ENCODE measurements at places on chromosomes 3 and 15. TPM values are rescaled to one million over a fixed set of nuclear protein-coding genes. Genes with fewer than 3 reads are reported as not detected.

GRCh38 chr15:92521624-92522008 lies 127.9 kb downstream of the ST8SIA2 start:
- DNase-seq: peak; percentile 43

GRCh38 chr3:98843266-98843959 lies 58.1 kb downstream of the DCBLD2 start:
- DNase-seq: peak; percentile 26

DNA sequence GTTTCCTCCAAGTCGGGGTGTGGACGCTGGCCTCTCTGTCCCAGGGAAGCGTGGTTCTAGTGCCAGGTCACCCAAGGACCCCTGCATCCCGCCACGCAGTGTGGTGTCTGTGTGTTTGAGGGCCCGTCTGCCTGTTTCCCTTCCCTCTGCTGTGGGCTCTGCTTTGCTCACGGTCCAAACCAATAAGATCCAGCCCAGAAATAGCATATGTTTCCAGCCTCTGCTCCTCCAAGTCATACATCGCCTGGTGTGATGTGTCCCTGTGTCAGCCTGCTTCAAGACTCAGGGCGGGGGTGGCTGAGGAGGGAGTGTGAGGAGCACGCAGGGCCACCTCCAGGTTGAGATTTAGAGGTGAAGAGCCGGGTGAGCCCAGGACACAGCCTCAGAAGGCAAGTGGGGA lies 21.9 kb upstream of the RPL29 start:
- no peak for DNase-seq

DNA sequence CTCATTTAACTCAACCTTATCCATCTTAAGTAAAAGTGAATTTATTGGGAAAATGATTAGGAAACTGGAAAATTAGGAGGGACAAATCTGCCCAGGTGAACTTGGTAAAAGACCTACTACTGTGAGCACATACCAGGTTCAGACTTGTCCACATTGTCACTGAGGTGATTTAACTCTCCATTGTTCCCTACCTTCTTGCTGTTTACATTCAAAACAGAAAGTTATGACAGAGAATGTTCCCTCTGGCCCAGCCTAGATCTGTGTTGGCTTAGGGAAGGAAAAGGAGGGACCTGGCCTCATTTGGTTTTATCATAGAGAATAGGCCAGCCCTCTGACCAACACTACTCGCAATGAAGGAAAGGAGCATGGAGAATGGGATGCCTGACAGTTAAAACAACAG lies 117.6 kb downstream of the SATB1 start:
- DNase-seq: no peak

- DNase-seq: no peak
Measured at GRCh38 chr15:26013981-26014380, 150.9 kb upstream of the ATP10A start.

Gene SAMD7
- not detected for total RNA-seq

- peak; percentile 68 for DNase-seq
Measured at GRCh38 chr3:3200632-3201212, 21.2 kb upstream of the CRBN start.

DNA sequence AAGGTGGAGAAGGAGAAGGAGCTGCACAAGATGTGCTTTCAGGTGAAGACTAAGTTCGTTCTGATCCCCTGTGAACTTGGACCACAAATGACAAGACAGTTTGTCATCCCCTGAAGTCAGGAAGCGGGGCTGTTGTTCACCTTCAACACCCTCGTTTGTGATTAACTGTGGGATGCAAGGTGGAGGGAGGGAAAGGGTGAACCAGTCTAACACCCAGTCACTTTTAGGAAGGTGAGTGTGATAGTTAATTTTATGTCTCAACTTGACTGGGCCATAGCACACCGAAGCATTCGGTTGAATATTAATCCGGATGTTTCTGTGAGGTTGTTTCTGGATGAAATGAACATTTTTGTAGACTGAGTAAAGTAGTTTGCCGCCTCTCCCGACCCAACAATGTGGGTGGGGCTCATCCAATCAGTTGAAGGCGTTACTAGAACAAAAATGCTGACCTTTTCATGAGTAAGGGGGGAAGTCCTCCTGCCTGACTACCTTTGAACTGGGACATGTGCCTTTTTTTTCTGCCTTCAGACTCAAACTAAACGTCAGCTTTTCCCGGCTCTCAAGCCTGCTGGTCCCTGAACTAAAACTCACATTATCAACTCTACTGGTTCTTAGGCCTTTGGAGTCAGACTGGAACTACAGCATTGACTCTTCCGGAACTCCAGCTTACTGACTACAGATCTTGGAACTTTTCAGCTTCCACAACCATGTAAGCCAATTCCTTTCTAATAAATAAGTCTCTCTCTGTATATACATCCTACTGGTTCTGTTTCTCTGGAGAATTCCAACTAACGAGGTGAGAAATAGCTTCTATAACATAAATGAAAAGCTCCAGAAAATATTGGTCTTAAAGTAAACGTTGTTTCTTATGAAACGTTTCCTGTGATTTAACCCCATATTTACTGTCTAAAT lies 264.0 kb upstream of the SLITRK3 start:
- DNase-seq: no peak

Gene GABRB3
- 0.40 TPM for total RNA-seq

Gene ZNF148
- 20.8 TPM for total RNA-seq

GRCh38 chr3:189298469-189299375 lies 127.0 kb downstream of the TPRG1 start:
- DNase-seq: no peak

- DNase-seq: no peak
Measured at GRCh38 chr3:127964053-127964452, 49.0 kb downstream of the KBTBD12 start.

- peak; percentile 33 for DNase-seq
Measured at GRCh38 chr3:58059349-58060321, 51.4 kb downstream of the FLNB start.

GRCh38 chr15:85865070-85865684 lies 70.5 kb upstream of the KLHL25 start:
- peak; percentile 51 for DNase-seq

- DNase-seq: no peak
Measured at GRCh38 chr15:45606413-45606812, 19.2 kb downstream of the BLOC1S6 start.

DNA sequence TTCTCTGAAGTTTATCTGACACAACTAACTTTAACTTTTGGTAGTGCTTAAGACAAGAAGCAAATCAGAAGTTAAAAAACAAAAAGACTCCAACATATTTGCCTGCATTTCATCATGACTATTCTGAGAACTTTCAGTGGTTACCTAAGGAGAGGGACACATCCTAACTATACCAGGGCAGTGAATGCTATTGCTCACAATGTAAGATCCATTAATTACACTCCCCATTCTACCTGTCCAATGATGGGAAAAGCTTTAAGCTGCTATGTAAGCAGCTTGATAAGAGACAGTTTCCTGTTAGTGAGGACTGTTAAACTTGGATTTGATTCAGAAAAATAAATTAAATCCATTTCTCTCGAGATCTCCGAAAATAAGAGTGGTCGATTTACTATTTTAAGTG lies 37.5 kb downstream of the SERPINI1 start:
- no peak for DNase-seq

GRCh38 chr15:84889991-84890669 lies 5.7 kb downstream of the SLC28A1 start:
- no peak for DNase-seq

DNA sequence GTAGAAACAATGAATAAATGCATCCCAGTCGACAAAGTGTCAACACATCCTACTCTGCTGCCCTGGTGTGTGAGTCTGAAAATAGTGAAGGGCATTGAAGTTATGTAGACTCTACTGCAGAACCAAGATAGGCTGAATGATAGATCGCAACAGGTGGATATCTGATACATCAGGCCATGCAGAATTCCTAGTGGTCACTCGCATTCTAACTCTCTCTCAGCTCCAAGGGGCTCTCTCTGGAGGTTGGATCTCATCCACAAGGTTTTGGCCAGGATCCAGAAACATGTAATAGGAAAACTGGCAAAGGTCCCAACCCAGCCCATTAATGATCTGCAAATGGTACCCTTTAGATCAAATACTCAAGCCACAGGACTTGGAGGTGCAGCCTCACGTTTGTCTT lies 514.1 kb downstream of the MAGI1 start:
- no peak for DNase-seq

- no peak for DNase-seq
Measured at GRCh38 chr3:167559924-167560323, 86.1 kb upstream of the SERPINI2 start.

Gene CTSH
- total RNA-seq: 55.6 TPM

DNA sequence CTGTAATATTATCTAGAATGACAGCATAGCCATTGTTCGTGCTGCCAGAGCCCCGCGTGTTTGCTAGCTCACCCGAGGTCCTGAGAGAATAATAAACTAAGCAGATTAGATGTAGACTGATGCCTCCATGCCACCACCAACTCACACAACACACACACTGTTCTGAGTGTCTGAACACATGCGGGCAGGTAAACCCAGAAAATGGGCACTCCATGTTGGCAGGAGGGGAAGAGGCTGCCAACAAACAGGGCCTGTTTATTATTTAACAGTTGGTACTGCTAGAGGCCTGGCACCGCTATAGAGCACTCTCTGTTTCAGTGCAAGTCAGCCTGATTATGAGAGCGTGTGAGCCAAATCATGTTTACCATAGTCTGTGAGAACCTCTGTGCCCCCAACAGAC lies 299.0 kb downstream of the ZBTB20 start:
- DNase-seq: no peak

Gene CHRNA5
- 1.8 TPM for total RNA-seq

Gene OR5H6
- not detected for total RNA-seq

Gene P3H2
- total RNA-seq: 9.6 TPM

- no peak for DNase-seq
Measured at GRCh38 chr3:153246806-153247205, 84.8 kb downstream of the RAP2B start.

Gene NDN
- total RNA-seq: 26.8 TPM

Gene GABRR3
- total RNA-seq: not detected

Gene C3orf22
- not detected for total RNA-seq

DNA sequence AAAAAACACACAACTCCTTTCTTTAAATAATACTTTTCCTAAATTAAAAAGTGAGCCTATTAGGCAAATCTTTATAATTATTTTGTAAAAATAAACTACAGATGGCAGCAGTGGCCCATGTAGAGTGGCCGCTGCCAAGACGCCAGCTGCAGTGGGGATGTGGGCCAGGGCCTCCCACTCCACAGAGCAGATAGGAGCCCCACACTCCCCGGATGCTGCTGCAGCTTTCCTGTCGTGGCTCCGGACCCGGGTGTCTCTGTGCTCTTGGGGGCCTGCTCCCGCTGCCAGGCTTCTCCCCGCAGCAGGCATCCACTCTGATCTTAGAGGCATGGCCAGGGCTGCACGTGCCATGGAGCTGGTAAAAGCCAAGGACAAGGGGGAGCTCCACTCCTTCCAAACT lies 67.5 kb downstream of the PROS1 start:
- peak; percentile 1 for DNase-seq

Gene TRAT1
- not detected for total RNA-seq

Gene HDC
- not detected for total RNA-seq

DNA sequence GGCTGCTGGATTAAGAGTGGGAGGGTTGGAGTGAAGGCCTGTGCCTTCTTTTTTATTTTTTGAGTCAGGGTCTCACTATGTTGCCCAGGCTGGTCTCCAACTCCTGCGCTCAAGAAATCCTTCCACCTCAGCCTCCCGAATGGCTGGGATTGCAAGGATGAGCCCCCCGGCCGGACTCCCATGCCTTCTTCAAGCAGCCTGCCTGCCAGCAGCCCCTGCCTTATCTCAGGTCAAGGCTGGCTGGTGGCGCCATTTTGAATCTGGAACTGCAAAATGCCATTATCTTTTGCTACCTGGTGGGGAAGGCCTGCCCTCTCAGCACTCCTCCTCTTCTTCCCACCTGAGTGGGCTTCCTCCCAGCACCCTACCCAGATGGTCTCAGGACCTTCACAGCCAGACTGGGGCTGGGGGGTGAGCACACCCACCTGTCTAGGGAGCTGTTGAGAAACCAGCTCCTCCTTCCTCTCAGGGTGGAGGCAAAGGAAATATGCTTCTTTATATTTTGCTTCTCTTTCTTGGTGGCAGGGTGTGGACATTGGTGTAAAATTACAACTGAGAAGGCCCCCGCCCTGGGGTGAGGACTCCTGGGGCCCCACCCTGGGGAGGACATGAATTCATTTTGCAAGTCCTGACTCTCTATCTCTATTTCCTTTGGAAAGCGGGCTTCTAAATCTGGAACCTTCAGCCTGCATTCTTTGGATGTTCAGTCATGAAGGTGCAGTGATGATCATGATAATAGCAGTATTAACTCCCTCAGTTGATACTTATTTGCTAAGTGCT lies 7.7 kb upstream of the FLNB start:
- no peak for DNase-seq
